ENCODE measurements at places on chromosomes 12 and 14. TPM values are rescaled to one million over a fixed set of nuclear protein-coding genes. Genes with fewer than 3 reads are reported as not detected.

SPIC gene
- total RNA-seq: not detected

PRH2 gene
- total RNA-seq: not detected

- no peak for DNase-seq
These were observed 127.6 kb downstream of the FSCB start for GRCh38 chr14:44379292-44379977.

AKAP3 gene
- total RNA-seq: 4.2 TPM

GRCh38 chr12:127723251-127723650, 543.7 kb upstream of the TMEM132C start:
- DNase-seq: no peak

GRCh38 chr12:116389990-116390389, 112.5 kb upstream of the MED13L start:
- DNase-seq: no peak

GRCh38 chr14:101118233-101118632, 214.7 kb upstream of the RTL1 start:
- no peak for DNase-seq

TNFAIP2 gene
- 720 TPM for total RNA-seq

- no peak for DNase-seq
These were observed 81.6 kb downstream of the ITPK1 start for GRCh38 chr14:93033983-93034670.

DNA sequence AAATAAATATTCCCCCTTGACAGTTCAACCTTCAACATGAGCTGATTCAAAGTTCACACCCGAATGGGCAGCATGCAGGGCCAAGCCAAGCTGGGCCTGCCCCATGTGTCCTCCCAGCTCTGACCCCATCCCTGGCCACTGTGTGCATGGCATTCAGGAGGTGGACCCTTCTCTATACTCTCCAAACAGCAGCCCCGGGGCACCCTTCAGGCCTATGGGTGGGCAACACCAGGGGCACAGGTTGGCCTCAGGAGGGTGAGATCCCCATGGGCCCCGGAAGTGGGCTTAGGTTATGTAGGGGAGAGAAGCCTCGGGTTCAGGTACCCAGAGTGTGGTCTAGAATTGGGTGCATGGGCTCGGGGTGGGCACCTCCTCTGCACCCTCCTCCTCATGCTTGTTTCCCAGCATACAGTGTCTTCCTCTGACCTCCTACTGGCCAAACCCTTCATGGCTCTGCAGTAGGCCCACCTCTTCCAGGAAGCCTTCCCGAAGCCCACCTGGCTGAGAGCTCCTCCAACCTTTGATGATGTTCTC, 31.5 kb upstream of the BCL7A start:
- DNase-seq: no peak

- no peak for DNase-seq
These were observed 379.8 kb downstream of the APAF1 start for GRCh38 chr12:99024870-99025269.

DNA sequence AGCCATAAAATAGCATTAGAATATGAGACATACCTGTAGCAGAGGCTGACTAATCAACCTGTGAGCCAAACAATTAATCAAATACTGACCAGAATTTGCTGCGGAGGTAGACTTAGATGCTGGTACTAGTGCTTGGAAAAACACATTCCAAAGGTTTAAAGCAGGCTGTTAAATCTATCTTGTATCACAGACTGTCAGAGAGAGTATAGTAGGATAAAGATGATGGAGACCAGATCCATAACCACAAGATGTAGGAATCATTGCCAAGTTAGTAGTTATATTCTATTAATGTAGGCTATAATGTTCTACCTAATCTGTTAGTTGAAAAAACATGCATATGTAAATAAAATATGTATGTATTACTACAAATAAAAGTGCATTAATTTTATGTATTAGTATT, 726.2 kb downstream of the SLC6A15 start:
- DNase-seq: no peak

- DNase-seq: no peak
These were observed 107.0 kb downstream of the ADAMTS20 start for GRCh38 chr12:43444940-43445564.

DNA sequence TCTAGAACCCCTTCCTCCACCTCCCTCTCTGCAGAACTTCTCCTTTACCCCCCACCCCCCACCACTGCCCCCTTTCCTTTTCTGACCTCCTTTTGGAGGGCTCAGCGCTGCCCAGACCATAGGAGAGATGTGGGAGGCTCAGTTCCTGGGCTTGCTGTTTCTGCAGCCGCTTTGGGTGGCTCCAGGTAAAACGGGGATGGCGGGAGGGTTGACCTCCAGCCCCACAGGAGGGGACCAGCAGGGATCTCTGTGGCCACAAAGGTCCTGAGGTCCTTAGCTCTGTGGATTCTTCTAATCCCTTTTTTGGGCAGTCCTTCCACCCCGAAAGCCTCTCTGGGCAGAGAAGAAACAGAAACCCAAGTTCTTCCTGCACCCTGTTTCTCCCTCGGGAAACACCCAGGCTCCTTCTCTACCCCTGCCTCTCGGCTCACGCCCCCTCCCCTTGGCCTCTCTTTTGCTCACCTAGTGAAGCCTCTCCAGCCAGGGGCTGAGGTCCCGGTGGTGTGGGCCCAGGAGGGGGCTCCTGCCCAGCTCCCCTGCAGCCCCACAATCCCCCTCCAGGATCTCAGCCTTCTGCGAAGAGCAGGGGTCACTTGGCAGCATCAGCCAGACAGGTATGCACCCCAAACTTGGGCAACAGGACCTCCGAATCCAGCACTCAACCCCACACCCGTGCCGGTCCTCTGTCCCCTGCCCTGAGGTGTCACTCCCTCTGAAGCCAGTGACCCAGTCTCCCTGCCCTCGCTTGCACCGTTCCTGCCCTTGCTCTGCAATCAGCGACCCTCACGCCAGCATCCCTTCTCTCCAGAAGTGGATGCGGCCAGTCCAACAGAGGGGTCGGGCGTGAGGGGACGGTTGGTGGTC, 638 bp downstream of the LAG3 start:
- DNase-seq: no peak

GRCh38 chr14:24456980-24457379, 14.4 kb upstream of the SDR39U1 start:
- DNase-seq: no peak

DNA sequence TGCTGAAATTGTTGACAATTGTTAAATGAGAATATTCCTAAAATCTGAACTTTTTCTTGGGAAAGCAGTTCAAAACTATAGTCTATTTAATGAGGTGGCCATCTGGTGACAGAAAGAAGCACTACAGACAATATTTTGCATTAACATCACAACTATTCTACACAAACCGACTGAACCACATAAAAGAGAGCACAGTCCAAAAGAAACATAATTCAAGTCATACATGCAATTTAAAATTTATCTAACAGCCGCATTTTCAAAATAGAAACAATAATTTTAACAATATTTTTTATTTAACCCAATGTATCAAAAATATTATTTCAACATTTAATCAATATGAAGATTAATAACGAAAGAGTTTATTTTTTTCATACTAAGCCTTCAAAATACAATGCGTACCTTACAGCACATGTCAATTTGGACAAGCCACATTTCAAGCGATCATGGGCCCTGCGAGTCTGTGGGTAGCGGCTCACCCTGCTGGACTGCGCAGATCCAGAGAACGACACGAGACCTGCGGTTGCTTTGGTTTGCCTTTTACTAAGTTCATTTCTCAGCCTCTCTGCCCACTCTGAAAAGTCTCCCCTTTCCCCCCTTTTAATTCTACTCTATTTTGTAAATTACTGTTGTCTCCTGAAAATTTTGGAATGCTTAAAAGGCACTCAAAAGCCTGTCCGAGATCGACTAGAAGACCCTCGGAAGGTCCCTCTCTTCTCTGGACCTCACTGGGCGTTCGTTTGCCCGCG, 947 bp upstream of the LRRC9 start:
- DNase-seq: no peak

OASL gene
- 1.1 TPM for total RNA-seq

CLEC6A gene
- total RNA-seq: not detected

IPO8 gene
- total RNA-seq: 52.3 TPM

- no peak for DNase-seq
These were observed 475.1 kb downstream of the DPF3 start for GRCh38 chr14:72418806-72419205.

GRCh38 chr12:43396671-43397070, 155.3 kb downstream of the ADAMTS20 start:
- DNase-seq: no peak

DNA sequence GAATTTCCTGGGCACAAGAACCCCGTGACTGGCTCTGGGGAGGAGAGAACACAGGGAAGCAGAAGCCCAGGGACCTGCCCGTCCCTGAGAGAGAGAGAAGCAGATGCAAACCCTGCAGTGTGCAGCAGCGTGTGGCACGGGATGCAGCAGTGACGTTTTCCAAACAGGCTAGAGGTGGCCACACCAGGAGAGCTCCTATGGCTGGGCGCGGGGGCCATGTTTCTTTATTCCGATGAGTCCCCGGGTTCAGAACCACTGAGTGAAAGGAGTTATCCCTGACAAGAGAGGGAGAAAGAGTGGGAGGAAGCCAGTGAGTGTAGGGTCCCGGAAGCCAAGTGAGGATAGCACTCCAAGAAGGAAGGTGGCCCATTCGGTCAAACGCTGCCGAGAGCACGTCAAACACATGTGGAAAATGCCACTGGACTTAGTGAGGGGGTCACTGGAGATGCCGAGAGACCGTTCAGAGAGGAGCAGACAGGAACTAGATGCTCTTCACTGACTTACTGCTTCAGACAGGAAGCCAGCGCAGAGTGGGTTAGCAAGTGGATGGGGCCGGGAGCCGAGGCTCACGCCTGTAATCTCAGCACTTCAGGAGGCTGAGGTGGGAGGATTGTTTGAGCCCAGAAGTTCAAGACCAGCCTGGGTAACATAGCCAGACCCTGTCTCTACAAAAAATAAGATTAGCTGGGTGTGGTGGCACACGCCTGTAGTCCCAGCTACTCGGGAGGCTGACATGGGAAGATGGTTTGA, 123.0 kb downstream of the BCL11B start:
- no peak for DNase-seq

DNA sequence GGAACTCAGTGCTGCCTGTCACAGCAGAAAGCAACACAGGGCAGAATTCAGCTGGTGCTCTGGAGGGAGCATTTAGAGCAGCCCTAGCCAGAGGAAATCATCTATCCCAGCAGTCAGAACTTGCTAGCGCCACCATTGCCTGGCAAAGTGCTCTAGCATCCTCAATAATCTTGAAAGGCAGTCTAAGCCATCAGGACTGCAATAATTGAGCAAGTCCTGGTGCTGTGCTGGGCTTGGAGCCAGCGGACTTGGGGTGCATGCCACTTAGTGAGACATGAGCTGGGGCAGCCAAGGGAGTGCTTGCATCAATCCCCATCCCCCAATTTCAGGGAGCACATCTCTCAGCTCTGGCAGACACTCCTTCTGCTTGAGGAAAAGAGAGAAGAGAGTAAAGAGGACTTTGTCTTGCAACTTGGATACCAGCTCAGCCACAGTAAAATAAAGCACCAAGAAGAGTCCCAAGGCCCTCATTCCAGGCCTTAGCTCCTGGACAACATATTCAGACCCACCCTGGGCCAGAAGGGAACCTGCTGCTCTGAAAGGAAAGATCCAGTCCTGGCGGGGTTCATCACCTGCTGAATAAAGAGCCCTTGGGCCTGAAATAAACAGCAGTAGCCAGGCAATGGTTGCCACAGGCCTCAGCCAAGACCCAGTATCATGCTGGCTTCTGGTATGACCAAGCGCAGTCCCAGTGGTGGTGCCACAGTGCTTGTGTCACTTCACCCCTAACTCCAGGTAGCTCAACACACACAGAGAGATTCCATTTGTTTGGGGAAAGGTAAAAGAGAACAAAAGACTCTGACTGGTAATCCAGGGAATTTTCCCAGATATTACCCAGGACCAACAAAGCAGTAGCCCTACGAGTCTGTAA, 44.5 kb upstream of the ZDHHC17 start:
- no peak for DNase-seq

- DNase-seq: no peak
These were observed 33.2 kb upstream of the FAM222A start for GRCh38 chr12:109680264-109681005.

GRCh38 chr12:1213205-1213604, 222.2 kb downstream of the ERC1 start:
- DNase-seq: no peak

- no peak for DNase-seq
These were observed 24.8 kb upstream of the PCED1B start for GRCh38 chr12:47054659-47055058.

GRCh38 chr12:132743831-132744230, 17.8 kb downstream of the ANKLE2 start:
- no peak for DNase-seq

DNA sequence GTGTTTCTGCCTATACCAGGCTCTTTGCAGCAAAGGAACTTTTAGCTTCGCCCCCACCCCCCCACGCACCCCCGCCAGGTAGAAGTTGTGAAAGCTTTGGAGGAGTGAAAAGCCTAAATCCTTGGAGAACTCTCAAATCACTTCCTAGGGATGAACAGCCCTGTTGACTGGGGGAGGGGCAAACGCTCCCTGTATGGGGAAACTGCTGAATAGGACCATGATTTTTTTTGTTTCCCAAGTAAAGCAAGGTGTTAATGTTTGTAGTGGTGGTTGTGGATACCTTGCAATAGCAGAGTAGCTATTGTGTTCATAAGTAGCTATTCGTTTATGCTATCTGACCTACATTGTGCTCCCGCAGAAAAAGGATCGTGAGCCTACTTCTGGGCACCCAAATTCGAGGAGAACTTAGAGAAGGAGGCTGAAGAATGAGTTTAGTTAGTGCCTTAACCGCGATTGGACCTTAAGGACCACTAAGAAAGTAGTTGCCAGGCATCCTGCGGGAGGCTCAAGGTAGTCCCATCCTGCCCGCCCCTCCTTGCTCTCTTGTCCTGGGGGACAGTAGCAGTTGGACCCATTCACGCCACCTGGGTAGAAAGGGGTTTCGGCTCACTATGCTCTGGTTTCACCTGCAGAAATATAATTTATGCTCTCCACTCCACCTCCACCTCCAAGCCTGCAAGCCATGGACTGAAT, 901 bp upstream of the NFKBIA start:
- peak; percentile 55 for DNase-seq

- DNase-seq: no peak
These were observed 671.5 kb upstream of the TMEM132C start for GRCh38 chr12:127595506-127595905.

GRCh38 chr12:106132175-106133135, 6.3 kb downstream of the NUAK1 start:
- DNase-seq: no peak

- DNase-seq: no peak
These were observed 772 bp downstream of the SCARB1 start for GRCh38 chr12:124862768-124863415.

DNA sequence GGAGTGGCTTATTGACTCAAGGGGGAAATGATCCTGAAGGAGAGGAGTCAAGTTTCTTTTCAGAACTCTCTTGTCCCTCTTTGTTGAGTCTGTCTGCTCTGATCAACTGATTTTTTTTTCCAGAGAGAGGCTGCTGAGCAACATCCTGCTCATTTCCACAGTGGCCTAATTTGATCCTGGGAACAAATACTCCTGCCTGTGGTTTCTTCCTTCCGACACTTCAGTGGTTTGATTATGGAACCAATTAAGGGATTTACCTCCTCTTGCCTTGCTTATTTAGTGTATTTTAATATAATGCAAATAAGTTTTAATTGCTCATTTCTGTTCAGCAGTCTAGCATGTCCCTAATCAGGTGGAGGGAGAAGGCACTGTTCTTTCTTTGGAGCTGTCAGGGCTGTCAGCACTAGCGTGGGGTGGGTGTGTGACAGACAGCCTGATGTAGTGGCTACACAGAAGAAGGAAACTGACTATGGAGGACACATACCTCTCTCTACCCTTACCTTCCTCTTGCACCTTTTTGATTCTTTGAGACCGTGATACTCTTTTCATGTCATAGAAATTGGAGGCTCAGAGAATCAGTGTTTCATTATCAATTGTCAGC, 344.9 kb upstream of the STXBP6 start:
- DNase-seq: no peak

GRCh38 chr12:23899434-23899833, 50.0 kb downstream of the SOX5 start:
- DNase-seq: no peak

Data from ureter (tissue), 1 donor.